NCI-H226 (cell line): ENCODE measurements at places on chromosomes 1 and 21.
A peak's percentile ranks its signal among the peaks of the same experiment; 100 is the strongest.

DNA sequence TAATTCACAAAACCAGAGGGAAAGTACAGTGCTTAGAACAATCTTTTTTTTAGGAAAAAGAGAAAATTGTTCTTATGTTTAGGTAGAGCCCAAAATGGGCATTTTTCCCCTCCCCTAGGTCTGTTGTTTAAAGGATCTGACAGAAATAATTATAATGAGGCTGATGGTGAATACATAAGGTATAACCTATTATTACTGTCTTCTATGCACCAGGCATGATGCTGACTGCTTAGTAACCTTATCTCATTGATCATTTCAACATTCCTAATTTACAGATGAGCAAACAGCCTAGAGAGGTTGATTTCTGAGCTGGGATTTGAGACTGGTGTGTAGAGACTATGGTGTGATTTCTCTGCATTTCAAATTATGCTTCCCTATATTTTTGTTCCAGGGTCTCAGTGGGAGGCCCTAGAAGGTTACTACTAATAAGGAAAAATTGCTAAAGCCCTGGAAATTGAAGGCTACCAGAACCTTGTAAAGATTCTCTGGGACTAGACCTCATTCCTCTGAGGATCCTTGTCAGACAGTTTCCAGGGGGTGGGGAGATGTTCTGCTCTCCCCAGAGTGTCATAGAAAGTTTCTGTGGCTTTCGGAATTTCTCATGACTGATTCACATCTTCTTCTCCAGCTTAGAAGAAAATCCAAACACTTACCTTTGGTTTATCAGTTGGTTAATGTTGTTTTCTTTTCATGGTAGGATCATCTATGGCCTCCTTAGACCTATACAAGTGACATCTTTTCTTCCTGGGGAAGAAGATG, 44.9 kb downstream of the ROR1 start:
- no peak for DNase-seq

DNA sequence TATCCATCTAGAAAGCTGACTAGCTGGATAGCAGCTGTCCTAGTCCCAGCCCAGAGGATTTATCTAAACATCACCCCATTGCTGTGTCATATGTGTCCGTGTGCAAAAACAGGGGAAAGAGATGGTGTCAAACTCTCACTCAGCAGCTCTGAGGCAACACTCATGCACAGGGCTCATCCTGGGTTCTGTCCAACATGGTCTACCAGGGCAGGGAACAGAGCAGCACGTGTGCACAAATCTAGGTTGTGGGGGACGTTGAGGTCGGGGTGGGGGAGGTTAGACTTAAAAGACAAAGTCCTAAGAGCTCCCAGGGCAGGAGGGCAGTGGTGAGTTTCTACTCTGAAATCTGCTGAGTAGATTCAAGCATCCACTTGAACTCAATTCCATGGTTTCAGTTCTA, 16.2 kb downstream of the PI4KB start:
- DNase-seq = no peak

DNA sequence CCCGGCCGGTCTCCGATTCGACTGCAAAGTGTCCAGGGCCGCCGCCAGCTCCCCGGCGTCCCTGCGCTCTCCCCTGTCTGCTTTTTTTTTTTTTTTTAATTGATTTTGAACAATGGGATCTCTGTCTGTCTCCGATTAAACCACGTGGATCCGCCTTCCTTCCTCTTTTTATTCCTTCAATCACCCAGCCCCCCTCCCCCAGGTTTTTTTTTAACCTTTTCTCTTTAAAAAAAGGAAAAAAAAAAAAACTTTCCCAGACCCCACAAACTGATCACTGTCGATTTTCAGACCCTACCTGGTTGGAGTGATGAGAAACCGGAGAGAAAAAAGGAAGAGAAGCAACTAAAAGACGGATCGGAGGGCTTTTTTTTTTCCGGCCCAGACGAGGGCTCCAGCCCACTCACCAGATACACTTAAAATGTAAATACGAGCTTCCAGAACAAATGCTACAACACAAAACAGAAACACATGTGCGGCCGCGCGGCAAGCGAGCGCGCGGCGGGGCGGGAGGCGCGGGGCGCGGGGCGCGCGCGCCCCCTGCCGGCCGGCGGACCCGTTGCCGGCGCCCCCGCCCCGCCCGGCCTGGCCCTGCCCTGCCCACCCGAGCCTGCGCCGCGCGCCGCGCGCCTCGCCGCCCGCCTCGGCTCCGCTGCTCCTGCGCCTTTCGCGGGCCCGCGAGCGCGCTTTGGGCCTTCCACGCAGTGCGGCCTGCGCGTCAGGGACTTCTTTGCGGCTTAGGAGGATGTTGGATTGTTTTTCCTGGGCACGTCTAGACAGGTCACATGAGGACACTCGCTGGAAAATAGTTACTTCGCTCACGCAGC, at the start of gene RCC2:
Gene RCC2 (minus strand): TSS at position 428 of the 824 bp plus-strand sequence. CDS start 1,163 bp downstream, outside the sequence.
- DNase-seq = peak; percentile 62

DNA sequence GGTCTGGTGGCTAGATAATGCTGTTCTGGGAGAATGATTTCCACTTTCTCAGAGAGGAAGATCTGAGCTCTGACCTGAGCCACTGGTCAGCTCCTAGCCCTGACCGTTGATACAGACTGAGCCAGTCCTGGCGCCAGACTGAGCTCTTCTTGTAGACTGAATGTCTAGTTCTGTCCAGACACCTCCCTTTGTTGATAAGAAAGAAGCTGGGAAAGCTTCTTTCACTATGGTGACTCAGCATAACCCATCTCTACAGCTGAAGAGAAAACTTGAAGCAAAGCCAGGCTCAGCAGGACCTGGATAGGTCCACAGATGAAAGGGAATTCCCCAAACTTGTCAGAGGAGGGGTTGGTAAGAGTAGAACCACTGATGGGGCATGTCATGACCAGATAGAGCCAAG, 9.9 kb upstream of the TRABD2B start:
- peak; percentile 96 for DNase-seq

DNA sequence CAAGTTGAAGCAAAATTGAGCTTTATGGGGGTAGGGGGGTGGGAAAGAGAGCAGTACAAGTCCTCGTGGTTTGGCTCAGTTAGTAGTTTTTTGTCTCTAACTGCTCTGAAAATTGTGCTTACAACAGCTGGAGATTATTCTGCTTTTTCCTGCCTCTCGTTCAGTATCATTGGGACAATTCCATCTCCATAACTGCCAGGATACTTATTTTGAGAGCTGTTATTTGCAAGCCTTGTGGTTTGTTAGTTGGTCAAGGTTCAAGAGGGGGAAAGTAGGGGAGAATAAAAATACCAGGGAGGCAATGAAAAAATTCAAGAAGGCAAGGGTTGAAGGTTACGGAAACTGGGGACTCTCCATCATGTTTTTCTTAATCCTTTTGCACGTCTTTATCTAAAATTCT, 811.8 kb upstream of the ADGRL2 start:
- DNase-seq = no peak

- no peak for DNase-seq
Measured at GRCh38 chr1:161164901-161165610, 1.2 kb upstream of the PPOX start.

GRCh38 chr1:11147197-11147770, 41.9 kb upstream of the ANGPTL7 start:
- DNase-seq = no peak

GRCh38 chr1:82032068-82032467, 231.3 kb downstream of the ADGRL2 start:
- no peak for DNase-seq

GRCh38 chr1:247331172-247331524, 519 bp downstream of the ZNF496 start:
- peak; percentile 83 for DNase-seq

DNA sequence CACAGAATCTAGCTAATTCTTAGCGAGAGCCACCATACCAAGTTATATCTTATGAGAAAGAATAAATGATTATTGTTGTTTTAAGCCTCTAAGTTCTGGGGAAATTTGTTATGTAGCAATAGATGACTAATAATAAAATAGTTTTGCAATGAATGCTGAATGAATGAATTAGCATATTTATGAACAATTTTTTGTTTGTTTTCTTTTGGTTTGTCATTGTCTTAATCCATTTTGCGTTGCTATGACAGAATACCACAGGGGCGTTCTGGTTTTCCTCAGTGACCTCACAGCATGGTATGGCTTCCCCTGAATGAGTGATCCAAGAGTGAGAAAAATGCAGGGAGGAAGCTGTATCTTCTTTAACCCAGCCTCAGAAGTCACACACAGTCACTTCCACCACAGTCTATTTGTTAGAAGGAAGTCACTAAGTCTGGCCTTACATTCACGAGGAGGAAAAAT, 53.8 kb upstream of the HPDL start:
- DNase-seq = no peak

DNA sequence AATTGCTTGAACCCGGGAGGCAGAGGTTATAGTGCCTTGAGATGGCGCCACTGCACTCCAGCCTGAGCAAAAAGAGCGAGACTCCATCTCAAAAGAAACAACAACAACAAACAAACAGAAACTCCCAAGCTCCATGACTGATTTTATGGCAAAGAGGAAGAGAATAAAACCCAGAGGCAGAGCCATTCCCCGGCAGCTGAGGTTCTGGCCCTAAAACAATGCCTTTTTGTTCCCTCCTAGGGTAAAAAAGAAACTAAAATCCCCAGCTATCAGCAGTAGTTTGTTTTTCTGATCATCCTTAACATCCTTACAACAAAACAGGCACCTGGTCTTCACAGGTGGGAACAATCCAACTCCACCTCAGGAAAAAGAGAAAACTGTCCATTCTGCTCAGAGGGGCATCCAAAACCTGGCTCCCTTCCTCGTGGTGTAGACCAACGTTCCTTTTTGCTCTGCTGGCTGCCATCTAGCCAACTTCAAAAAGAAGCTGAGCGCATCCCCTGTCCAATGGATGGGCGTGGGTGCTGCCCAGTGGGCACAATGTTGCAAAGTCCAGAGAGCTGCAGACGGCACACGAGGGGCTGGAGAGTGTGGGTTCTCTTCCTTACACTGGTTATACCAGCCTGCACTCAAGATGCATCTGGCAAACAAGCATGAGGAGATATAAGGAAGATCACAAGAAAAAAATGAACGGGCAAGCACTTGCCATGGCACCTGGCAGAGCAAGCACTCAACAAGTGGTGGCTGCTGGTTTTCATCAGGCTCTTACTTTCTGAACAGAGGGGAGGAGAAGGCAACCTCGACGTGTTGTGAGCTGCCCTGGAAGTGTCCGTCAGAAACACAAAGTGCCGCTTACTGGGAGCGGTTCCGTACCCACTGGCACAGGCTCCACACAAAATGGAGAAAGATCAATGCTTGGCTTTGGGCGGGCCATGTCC, 54.7 kb downstream of the SLC66A1 start:
- DNase-seq = no peak
